Osteocyte (in vitro differentiated cells): ENCODE measurements at places on chromosomes 5 and 9. TPM values are rescaled to one million over a fixed set of nuclear protein-coding genes. Genes with fewer than 3 reads are reported as not detected.

Gene ACOT12
- total RNA-seq, result not detected in 2 replicates

Gene PDLIM7
- total RNA-seq, result 312 and 358 TPM in 2 replicates

DNA sequence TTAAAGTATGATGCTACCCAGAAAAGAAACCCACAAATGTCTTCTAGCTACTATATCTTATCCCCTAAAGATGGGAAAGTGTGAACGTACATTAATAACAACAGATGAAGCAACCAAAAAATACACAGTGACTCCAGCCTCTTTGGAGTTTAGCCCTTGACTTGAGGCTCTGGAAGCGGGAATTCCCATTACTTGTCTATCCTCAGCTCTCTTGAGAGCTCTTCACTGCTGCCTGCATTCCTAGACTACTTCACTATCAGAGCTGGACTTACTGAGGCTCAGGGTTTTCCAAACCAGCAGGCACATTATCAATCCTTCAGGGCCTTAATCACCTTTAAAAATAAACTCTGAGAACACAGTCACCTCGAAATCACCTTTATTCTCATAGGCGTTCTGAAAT is 1.0 kb upstream of the NME5 start:
- H3K27ac ChIP-seq, result no peak overlapping the region
- H3K4me1 ChIP-seq, result peaks cover 4% of the 10 kb centered on the region
- H3K36me3 ChIP-seq, result no peaks in the 10 kb centered on the region
- no peak for DNase-seq

DNA sequence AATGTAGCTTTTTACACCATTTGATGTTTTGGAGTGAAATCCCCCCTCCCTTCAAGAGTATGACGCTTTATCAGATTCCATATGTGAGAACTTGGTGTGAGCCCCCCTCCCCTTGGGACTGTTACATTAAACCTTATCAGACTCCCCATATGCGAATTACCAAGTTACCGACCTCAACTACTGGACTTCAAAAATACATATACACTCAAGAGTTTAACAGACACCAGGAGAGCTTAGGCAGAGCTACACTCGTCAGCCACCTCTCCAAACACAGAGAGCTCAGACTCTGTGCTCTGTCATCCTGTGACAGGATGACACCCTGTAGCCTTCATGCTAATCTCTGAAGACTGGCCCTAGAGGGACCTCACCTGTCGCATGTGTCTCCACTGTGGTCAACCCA is 50.2 kb downstream of the FAM114A2 start:
- no peak for DNase-seq
- H3K36me3 ChIP-seq, result peaks cover 19% of the 10 kb centered on the region
- H3K4me3 ChIP-seq, result no peak overlapping the region
- no peak overlapping the region for H3K27ac ChIP-seq
- H3K4me1 ChIP-seq, result no peaks in the 10 kb centered on the region

DNA sequence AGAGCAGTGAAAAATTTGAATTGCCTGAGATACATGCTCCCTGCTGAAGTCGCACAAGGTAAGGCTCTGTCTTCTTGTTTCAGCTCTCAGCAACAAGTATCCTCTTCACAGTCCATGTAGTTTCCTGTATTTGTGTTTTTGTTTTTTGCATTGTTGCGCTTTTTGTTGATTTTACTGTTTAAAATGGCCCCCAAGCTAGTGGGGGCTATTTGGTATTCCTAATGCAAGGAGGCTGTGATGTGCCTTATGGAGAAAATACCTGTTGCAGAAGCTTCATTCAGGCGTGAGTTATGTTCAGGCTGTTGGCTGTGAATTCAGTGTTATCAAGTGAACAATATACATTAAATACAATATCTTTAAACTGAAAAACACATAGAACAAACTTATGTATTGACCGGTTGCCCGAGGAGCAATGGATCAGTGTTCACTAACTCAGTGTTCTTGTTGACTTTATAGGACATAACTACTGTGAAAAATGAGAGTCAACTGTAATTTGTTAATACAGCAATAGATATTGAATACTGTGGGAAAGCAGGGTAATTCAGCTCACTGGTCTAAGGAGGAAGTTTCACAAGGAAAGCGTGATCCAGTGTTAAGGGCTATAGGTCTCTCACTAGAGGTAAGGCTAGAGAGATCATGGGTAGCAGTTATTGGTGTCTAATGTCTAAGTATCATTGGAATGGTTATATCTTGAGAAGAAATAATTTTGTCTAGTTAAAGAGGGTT is 150.5 kb downstream of the GCNT1 start:
- H3K27me3 ChIP-seq, result no peaks in the 10 kb centered on the region
- no peaks in the 10 kb centered on the region for H3K36me3 ChIP-seq
- no peaks in the 10 kb centered on the region for H3K4me1 ChIP-seq
- no peak overlapping the region for H3K4me3 ChIP-seq

DNA sequence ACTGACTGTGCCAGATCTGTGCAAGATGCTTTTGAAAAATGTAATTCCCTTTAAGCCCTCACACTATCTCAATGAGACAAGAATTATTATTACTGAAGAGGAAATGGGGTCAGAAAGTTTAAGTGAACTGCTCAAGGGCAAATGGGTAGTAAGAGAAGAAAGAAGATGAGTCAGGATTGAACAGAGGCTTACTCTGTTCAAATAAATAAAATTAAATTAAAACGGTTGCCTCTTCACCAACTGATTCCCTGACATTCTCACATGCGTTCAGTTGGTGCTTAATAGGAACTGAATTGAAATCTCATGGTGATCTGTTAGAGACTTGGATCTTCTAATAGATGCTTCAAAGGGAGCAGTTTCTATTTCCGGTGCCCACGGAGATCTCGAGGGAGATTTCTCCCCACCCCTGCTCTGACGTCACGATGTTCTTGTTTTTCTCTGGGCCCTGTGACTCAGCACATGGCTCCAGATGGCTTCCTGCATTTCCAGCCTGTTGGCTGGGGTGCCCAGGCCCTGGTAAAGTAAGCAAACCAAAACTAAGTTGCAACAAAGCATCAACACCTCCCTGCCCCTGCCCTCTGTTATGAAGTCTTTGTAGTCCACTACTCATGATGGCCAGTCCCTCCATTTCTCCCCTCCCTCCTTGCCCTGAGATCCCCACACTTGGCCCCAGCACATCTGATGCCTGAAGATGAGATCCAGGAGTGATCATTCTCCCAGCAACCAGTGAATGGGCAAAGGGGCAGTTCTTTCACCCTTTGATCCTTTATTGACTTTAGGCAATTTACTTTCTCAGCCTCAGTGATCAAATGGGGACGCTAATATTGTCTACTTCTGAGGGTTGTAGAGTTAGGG is 106.1 kb upstream of the CPEB4 start:
- peak overlapping the region; percentile 97 for H3K27ac ChIP-seq
- no peak overlapping the region for H3K4me3 ChIP-seq
- H3K36me3 ChIP-seq, result no peaks in the 10 kb centered on the region
- peaks cover 31% of the 10 kb centered on the region for H3K4me1 ChIP-seq
- no peaks in the 10 kb centered on the region for H3K27me3 ChIP-seq
- no peak for DNase-seq

Gene NMUR2
- not detected in 2 replicates for total RNA-seq

Gene C9orf43
- total RNA-seq, result 0.43 and 0.55 TPM in 2 replicates

DNA sequence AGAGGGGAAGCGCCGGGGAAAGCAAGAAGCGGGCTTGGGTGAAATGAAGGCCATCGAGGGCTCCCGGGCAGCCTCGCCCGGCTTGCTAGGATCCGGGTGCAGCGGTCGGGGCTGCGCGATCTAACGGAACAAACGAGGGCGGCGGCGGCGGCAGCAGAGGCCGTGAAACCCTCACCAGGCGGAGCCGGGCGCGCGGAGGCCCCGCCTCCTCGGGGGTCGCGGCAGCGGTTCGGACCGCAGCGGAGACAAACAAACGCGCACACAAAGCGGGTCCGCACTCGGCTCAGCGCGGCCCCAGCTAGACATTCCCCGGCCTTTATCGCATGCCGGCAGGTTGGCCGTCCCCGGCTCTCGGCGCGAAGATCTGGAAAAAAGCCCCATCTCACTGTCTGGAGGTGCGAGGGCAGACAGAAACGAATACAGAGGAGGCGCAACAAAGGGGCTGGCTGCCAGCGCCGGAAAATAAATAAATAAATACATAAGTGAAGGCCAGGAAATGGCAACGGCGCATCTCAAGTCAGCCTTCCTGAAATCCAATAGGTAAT is 10.5 kb upstream of the TRIM36 start:
- peak overlapping the region; percentile 88 for H3K4me3 ChIP-seq
- H3K27ac ChIP-seq, result peak overlapping the region; percentile 77
- peaks cover 13% of the 10 kb centered on the region for H3K4me1 ChIP-seq
- DNase-seq, result no peak
- H3K27me3 ChIP-seq, result peaks cover 73% of the 10 kb centered on the region

DNA sequence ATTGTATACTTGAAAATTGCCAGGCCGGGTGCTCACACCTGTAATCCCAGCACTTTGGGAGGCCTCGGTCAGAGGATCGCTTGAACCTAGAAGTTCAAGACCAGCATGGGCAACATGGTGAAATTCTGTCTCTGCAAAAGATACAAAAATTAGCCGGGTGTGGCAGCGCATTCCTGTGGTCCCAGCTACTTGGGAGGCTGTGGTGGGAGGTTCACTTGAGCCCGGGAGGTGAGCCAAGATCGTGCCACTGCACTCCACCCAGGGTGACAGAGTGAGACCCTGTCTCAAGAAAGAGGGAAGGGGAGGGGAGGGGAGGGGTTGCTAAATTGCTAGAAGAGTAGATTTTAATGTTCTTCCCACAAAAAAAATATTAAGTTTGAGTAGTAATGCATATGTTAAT is 53.2 kb downstream of the FNBP1 start:
- H3K27ac ChIP-seq, result peak overlapping the region; percentile 73
- peaks cover 59% of the 10 kb centered on the region for H3K4me1 ChIP-seq
- peaks cover 12% of the 10 kb centered on the region for H3K36me3 ChIP-seq
- DNase-seq, result no peak
- H3K27me3 ChIP-seq, result no peaks in the 10 kb centered on the region

Gene DMGDH
- 1.1 and 2.4 TPM in 2 replicates for total RNA-seq

Gene LCP2
- not detected in 2 replicates for total RNA-seq

Gene SLC31A2
- total RNA-seq, result 3.3 and 3.9 TPM in 2 replicates

- no peak overlapping the region for H3K27ac ChIP-seq
- H3K27me3 ChIP-seq, result no peaks in the 10 kb centered on the region
- H3K4me3 ChIP-seq, result no peak overlapping the region
- peaks cover 19% of the 10 kb centered on the region for H3K4me1 ChIP-seq
- no peak for DNase-seq
Measured at GRCh38 chr9:136719195-136719880, 7.0 kb downstream of the DIPK1B start.

Gene SLC2A6
- total RNA-seq, result 8.0 and 8.4 TPM in 2 replicates

Gene CRAT
- total RNA-seq, result 55.1 and 55.5 TPM in 2 replicates

- DNase-seq, result no peak
- H3K4me1 ChIP-seq, result no peaks in the 10 kb centered on the region
- no peaks in the 10 kb centered on the region for H3K36me3 ChIP-seq
- no peak overlapping the region for H3K27ac ChIP-seq
Measured at GRCh38 chr9:132439153-132439552, 29.1 kb downstream of the CFAP77 start.

DNA sequence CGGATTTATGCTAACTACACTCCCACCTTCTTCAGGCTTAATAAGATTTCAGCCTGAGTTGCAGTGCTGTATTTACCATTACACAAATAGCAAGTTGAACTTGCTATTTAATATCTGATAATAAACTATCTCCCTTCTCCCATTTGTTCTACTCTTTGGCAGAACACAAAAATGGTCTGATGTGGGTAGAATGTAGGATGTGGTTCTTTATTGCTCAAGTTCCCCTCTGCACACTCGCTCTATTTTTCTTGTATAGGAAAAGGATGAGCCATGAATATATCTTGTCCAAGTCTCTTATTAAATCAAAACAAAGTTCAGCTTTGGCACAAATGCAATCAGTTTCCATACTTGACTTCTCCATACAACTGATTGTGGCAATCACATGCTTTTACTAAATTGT is 37.2 kb upstream of the KIF2A start:
- H3K4me3 ChIP-seq, result no peak overlapping the region
- DNase-seq, result no peak
- peaks cover 2% of the 10 kb centered on the region for H3K4me1 ChIP-seq
- peaks cover 12% of the 10 kb centered on the region for H3K27me3 ChIP-seq

Gene SH3RF2
- 0.38 and 0.52 TPM in 2 replicates for total RNA-seq

Gene SPINK6
- not detected in 2 replicates for total RNA-seq

DNA sequence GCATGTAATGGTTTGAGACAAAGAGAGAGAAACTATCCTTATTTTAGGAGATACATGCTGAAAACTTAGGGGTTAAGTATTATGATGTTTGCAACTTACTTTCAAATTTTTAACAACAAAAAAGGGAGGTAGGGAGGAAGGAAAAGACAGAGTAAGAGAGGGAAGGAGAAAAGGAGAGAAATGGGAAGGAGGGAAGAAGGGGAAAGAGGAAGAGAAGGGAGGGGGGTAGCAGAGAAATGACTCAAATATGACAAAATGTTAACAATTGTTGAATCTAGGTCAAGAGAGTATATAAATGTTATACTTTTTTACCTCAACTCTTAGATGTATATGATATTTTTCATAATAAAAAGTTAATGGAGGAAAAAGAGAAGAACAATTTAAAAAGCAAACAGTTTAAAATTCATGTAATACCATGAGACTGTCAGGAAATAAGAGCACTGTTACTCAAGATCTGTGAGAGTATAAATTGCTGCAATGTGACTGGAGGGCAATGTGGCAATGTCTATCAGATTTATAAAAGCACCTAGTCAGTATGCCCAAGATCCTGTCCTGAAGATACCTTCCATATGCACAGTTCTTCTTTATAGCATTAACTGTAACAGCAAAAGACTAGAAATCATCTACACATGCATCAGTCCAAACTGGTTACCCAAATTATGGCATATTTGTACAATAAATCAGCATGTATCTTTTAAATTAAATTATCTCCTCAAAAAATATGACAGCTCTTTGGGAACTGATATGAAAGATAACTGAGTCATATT is 16.3 kb downstream of the FBXW11 start:
- H3K36me3 ChIP-seq, result peaks cover 15% of the 10 kb centered on the region
- no peak overlapping the region for H3K27ac ChIP-seq
- peaks cover 17% of the 10 kb centered on the region for H3K4me1 ChIP-seq
- no peak overlapping the region for H3K4me3 ChIP-seq

Gene COL15A1
- 0.34 and 0.81 TPM in 2 replicates for total RNA-seq

DNA sequence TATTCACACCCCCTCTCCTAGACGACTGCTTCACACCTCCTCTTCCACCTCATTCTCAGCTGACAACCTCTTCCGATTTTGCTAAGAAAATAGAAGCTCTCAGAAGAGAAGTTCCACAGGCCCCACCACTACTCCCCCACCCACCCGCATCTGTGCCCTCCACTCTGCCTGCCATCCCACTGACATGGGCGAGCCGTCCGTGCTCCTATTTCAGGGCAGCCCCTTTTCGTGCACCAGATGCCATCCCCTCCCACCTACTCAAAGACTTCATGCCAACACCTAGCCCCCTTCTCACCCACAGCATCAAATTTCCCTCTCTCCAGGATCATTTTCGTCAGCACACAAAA is 34.6 kb upstream of the JADE2 start:
- no peaks in the 10 kb centered on the region for H3K36me3 ChIP-seq
- DNase-seq, result no peak
- no peak overlapping the region for H3K4me3 ChIP-seq
- no peaks in the 10 kb centered on the region for H3K4me1 ChIP-seq
- no peak overlapping the region for H3K27ac ChIP-seq

GRCh38 chr9:99859243-99859980 is 37.7 kb downstream of the NR4A3 start:
- H3K4me1 ChIP-seq, result no peaks in the 10 kb centered on the region
- no peak overlapping the region for H3K4me3 ChIP-seq
- no peak overlapping the region for H3K27ac ChIP-seq
- no peak for DNase-seq
- H3K27me3 ChIP-seq, result no peaks in the 10 kb centered on the region
- peaks cover 8% of the 10 kb centered on the region for H3K36me3 ChIP-seq

GRCh38 chr5:95881833-95882232 is 59.3 kb upstream of the GLRX start:
- peaks cover 29% of the 10 kb centered on the region for H3K36me3 ChIP-seq
- DNase-seq, result no peak
- H3K27ac ChIP-seq, result no peak overlapping the region
- H3K27me3 ChIP-seq, result no peaks in the 10 kb centered on the region

Gene BAAT
- total RNA-seq, result 0.13 TPM in 1 of 2 replicates, not detected in the other
